Stimulated activated CD4-positive, alpha-beta T cell treated with anti-CD3 and anti-CD28 coated beads, Interleukin-4, amount 100 ng/mL, for 4 hours (primary cell): ENCODE measurements at places on chromosomes 13 and 19.

GRCh38 chr13:110233181-110233950, 73.6 kb downstream of the COL4A1 start:
- no peak for DNase-seq

GRCh38 chr19:49070416-49070815, 2.1 kb downstream of the KCNA7 start:
- no peak for DNase-seq

DNA sequence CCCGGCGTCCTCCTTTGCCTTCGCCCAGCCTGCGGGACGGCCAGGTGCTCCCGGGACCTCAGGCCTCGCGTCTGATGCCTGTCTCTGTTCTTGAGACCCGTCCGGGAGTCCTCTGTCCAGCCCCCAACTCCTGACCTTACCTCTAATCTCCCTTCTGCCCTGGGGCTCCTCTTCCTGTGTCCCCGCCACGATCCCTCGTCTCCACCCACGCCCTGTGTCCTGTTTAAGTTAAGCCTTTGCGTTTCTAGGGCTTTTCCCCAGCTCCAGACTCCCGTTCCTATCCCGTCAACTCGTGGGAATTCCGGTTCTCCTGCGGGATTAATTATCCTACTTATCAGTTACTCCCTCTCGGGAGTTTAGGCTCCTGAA, 686 bp downstream of the LENG8 start:
- DNase-seq = no peak

GRCh38 chr19:5891938-5892771, 11.4 kb downstream of the NDUFA11 start:
- no peak for DNase-seq

- DNase-seq = no peak
Observed at GRCh38 chr13:90763476-90764150, 583.9 kb upstream of the MIR17HG start.

- peak; percentile 6 for DNase-seq
Observed at GRCh38 chr19:13428352-13428751, 77.9 kb downstream of the CACNA1A start.

DNA sequence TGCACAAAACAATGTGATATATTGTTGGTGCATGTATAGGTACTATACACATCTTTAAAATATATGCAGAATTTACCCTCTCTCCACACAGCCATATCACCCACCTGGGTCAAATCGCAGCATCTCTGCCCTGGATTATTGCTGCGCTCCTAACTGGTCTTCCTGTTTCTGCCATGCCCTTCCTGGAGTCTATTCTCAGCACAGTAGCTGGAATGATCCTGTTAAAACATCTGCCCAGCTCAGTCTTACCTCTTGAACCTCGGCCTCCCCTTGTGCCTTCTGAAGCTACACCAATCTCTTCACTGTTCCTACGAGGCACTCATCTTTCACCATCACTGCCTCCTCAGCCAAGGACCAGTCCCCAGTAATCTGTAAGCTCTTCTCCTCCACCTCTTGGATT, 25.5 kb upstream of the TNFRSF19 start:
- DNase-seq = no peak
